ENCODE measurements at places on chromosomes 4 and X.

GRCh38 chr4:147303174-147303872 lies 177.6 kb upstream of the EDNRA start:
- DNase-seq = no peak

DNA sequence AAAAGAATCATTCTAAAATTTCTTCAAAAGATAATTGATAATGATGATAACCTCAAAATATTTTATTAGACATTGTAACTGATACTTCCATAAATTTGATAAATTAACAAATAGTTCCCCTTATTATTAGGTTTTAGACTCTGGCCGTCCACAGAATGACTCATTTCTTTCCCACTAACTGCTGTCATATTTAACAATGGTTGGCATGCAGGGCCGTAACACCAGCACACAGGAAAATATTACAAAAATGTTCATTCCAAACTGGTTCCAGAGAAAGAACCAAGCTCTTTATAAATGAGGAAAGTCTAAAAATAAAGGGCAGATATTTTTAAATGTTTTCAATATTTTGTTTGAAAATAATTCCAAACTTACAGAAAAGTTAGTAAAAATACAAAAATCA lies 28.2 kb downstream of the WDFY3 start:
- DNase-seq = no peak

DNA sequence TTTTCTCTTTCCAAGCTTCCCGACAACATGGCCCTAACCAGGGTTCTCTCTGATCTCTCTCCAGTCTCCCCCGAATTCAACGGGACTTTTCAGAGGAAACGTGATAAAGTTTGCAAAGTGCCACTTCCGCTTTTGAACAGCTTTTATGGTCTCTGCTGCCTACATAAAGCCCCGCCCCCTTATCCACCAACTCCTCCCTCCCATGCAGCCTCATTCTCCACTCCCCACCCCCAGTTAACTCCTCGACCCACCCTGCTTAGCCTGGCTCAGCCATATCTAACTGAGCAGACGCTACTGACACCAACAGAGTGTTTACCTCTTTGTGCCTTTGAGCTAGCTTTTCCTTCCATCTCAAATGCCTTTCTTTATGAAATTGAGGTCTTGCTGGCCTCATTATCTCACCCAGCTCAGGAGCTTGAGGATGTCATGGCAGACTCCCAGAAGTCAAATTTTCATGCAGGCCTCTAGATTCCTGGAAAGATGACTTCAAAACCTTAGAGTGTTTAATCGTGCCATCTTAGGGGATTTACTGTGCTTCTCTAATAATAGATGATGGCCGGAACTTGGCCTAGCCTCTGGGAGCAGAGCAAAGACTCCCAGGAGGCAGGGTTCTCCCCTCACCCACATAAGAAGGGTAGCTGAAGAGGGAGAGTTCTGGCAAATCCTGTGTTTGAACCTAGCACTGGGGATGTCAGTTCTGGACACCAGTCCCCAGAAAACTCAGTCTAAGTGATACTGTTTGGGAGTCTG lies 606.0 kb downstream of the BCOR start:
- DNase-seq = peak; percentile 72

DNA sequence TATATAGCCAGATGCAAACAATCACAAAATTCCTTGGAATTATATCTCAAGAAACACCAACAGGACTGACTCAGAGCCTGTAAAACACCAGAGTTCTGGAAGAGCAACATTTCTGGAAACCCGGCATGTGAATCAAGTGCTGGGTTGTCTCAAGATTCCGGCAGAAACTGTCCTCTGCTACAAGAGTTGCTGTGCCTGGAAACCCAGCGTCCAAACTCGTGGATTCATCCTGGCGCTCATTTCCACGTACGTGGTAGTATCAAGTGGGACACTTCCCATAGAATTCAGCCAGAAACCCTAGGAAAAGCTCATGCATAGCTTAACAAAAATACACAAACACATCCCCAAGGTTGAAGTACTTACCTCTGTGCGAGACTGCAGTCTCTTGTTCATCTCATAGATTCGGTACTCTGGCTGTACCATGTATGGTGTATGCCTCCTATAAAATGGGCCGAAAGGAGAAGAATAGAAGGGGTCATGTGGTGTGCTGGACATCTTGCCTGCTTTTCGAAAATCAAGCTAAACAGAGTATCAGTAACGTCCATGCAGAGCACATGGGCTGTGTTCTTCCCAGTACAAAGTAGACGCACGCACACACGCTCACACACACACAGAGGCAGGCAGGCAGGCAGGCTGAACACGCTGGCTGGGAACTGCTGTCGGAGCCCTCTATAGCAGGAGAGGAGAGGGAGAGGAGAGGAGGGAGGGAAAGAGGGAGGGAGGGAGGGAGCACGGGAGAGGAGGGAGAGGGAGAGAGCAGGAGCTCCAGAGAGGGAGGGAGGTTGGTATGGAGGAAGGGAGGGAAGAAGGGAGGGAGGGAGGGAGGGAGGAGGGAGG lies at the start of gene LDB2:
TSS of gene LDB2 (minus strand) at position 655 of the 837 bp plus-strand sequence.
- no peak for DNase-seq

DNA sequence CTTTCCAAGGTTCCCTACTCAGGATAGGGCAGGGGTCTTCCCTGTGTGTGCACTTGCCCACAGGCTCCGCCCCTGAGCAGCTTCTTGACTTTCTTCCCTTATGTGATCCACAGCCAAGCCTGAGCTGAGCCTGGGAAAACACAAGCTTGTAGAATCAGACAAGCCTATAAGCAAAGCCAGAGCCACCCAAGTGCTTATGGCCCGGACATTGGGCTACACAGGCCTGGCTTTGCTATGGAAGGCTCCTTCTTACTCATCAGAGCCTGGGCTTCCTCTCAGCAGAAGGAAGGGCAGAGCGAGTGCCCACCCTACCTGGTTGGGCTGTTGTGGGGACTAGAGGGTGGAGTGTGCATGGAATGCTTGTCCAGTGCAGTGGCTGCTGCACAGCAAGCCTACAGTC lies 1.3 kb upstream of the TNIP2 start:
- no peak for DNase-seq

GRCh38 chr4:138035781-138036258 lies 206.3 kb downstream of the SLC7A11 start:
- peak; percentile 2 for DNase-seq

DNA sequence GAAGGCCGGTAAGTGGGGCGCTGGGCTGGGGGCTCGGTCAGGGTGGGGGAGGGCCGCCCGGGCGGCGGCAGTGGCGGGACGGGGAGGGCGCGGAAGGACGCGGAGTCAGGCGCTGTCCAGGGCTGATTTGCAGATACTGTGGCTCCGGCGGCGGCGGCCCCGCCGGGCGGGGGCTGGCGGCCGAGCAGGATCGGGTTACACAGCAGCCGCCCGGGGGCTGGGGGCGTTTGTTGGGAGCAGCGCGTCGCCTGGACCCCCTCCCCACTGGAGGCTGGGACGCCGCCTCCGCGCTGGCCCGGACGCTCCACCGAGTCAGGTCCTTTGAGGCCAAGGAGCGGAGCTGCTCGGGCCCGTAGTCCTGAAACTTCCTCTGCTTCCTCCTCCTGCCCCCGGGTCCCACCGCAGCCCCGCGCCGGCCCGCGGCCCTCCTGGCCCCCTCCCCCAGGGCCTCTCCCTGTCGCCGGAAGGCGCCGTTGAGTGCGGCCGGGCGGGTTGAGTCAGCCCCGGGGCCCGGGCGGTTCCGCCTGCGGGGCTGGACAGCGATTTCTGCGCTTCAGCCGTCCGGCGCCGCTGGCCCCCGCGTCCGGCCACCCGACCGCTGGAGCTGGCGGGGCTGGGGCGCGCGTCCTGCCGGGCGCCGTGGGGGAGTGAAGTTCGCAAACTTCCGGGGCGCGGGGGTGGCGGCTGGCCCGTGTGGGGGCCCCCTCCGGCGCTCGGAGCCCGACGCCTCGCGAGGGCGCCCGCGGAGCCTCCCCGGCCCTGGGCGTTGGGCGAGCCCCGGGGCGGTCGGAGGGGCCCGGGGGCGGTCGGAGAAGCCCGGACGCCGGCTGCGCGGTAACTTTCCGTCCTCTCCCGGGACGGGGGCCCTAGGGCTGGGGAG lies 746 bp downstream of the REST start:
- peak; percentile 59 for DNase-seq

DNA sequence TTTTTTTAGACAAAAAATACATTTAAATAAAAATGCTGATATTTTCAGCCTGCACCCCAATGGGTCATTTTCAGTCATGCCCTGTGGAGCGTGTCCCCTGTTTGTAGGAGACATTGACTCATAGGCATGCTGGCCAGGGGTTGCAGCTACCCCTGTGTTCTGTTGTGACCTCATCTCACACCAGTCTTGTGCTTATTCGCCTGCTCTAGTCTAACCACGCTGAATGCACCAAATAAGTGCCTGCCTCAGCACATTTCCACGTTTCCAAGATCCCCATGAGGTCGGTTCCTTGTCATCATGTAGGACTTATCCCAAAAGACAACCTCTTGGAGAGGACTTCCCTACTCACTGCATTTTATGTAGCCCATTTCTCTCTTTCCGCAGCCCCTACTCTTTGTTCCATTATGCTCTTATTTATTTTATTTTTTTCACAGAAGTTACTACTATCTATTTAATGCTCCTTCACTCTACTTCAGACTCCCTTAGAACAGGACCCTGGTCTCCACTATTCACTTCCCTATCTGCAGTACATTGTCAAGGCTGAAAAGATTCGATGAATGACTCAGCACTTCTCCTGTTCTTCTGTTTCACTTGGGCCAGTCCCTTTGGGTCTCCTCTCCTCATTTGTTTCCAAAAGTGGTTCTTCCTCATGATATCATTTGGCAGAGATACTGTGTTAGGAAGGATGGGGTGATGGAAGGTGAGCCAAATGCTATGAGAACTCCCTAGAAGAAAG lies 109.7 kb downstream of the MSL3 start:
- no peak for DNase-seq

GRCh38 chrX:134712272-134712671 lies 54.0 kb upstream of the PLAC1 start:
- DNase-seq = no peak

DNA sequence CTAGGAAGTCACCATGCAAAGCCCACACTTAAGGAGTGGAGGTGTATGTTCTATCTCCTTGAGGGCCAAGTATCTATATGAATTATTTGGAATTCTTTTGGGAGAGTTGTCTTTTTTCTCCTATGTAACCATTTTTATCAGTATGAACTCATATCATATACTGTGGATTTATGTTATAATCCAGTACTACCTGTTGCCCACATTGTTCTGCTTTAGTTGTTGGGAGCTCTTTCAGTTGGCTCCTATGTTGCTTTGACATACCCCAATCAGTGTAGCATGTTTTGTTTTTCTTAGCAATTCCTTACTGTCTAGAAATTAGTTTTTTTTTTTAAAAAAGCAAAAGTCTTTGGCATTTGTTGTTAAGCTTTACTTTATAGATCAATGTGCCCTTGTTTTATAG lies 13.0 kb downstream of the UCHL1 start:
- no peak for DNase-seq

DNA sequence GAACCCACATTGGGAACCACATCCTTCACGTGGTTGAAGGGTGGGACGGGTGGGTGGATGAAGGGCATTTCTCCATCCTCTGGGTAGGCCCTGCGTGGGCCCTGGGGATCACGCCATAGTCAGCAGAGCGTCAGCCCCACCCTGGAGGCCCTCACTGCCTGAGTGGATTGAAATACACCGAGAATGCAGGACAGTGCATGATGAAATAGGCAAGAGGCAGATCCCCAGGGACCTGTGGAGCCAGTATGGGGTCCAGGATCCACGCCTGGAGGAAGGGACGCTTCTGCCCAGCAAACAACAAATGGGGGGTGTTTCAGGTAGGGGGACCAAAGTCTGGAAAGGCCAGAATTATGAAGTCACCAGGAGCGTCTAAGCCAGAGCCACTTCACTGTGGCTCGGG lies 19.4 kb downstream of the EVC start:
- DNase-seq = no peak

DNA sequence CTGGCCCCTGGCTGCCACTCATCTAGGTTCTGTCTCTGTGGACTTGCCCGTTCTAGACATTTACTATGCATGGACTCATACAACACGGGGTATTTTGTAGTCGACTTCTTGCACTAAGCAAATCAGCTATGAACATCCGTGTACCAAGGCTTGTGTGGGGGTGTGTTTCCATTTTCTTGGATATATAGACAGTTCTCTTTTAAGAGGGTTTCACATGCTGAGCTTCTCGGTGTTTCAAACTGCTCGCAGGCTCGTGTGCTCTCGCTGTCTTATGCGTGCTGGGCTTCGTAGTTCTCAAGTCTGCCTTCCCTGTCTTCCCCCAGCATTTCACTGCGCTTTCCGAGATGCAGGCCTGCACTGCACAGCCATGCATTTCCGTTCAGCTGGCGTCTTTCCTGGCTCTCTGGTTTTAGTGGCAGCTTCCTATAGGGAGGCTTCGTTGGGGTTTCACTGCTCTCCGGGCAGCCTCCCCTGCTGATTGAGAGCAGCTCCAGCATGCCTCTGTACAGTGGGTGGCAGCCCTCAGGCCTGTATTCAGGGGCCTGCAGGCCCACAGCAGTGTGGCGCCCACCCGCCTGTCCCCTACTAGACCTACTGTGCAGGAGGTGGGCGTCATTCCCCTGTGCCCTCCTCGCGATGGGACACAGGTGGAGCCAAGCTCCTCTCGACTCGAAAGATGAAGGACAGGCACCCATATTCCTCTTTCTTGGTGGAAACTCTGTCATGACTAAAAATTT lies 27.6 kb downstream of the ZBTB49 start:
- no peak for DNase-seq

- peak; percentile 21 for DNase-seq
These were observed 569 bp upstream of the FHL1 start for GRCh38 chrX:136146614-136147314.

GRCh38 chrX:68912113-68912512 lies 83.3 kb downstream of the EFNB1 start:
- no peak for DNase-seq

GRCh38 chr4:121380776-121381462 lies at the start of gene QRFPR:
QRFPR (minus strand) TSS chr4:121381018; CDS start chr4:121380647, 371 bp downstream.
- DNase-seq = no peak

DNA sequence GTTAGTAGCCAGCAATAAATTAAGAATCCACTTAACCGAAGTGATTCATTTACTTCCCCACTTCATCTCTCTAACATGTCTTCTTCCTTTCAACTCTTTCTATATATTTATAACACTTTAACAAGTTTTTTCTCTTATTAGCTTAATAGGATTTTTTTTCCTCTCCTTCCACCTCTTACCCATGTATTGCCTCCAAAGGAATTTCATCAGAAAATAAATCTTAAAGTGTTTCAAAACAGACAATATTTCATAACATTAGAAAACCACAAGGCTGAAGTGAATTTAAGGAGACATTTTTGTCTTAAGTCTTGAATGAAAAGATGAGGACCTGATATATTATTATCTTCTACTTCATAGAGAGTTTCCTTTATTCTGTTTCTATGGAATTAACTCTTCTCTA lies 101.5 kb downstream of the PDGFC start:
- DNase-seq = no peak

DNA sequence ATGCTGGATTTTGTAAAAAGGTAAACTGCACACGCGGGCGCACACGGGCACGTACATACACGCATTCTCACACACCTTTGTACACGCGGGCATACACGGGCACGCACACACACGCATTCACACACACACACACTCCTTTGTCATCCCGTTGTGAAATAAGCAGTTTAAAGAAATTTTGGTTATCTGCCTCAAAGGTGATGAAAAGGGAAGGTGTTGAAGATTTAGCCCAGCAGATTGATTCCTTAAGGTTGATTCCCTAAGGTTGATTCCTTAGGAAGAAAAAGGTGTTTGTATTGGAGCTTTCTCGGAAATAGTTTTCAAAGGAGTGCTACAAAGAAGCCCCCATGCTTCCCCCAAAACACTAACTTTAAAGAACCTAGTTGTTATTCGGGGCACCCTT lies 693 bp downstream of the ATP10D start:
- DNase-seq = no peak

All from CD4-positive, alpha-beta T cell treated with Interleukin-10 for 1 hour (primary cell).